ENCODE measurements at places on chromosomes 2 and 18. TPM values are rescaled to one million over a fixed set of nuclear protein-coding genes. Genes with fewer than 3 reads are reported as not detected.
A peak's percentile ranks its signal among the peaks of the same experiment; 100 is the strongest.

DNA sequence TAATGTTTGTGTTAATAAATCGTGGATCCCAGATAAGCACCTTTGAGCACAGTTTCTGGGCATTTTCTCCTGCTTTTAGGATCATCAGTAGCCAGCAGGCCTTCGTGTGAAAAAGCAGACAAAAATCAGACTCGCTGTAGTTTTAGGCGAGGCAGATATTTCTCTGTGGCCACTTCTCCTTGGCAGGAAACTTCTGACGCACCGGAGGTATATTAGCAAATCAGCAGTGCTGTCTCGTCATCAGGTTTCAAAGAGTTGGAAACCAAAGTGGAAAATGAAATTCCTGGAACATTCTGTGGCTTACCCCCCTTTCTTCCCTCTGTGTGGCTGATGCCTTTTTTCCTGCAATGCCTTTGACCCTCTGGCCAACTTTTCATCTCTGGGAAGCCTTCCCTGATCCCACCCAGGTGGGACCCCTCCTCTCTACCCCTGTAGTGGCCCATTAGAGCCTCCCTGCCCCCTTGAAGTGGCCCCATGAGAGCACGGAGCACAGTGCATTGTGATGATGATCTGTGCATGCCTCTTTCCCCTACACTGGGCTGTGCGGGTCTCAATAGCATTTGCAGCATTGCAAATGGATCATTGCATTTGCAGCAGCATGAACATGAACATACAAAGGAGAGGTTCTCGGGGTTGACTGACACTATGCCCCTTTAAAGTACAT, 93.3 kb downstream of the RNF144A start:
- no peak overlapping the region for H3K27ac ChIP-seq
- H3K36me3 ChIP-seq: peaks cover 8% of the 10 kb centered on the region
- H3K4me3 ChIP-seq: no peak overlapping the region
- peaks cover 33% of the 10 kb centered on the region for H3K4me1 ChIP-seq
- H3K27me3 ChIP-seq: no peaks in the 10 kb centered on the region

DNA sequence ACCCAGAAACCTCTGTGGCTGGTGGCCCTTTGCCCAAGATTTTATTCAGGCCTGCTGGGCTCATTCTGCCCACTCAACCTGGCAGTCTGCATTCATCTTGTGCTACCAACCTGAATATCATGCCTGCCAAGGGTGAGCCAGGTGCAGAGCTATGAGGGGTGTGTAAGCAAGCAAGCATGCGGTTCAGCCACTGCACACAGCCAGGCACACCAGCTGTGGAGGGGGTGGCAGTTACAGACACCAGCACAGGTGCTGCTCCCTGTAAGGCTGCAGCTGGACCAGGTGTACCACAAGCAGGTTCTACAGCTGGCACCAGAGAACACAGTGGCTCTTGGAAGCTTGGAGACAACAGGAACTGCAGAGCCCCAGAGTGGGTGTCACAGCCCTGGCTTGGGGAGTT, 633.2 kb downstream of the FBXO15 start:
- H3K27me3 ChIP-seq: no peaks in the 10 kb centered on the region
- H3K4me3 ChIP-seq: no peak overlapping the region
- H3K4me1 ChIP-seq: no peaks in the 10 kb centered on the region

DNA sequence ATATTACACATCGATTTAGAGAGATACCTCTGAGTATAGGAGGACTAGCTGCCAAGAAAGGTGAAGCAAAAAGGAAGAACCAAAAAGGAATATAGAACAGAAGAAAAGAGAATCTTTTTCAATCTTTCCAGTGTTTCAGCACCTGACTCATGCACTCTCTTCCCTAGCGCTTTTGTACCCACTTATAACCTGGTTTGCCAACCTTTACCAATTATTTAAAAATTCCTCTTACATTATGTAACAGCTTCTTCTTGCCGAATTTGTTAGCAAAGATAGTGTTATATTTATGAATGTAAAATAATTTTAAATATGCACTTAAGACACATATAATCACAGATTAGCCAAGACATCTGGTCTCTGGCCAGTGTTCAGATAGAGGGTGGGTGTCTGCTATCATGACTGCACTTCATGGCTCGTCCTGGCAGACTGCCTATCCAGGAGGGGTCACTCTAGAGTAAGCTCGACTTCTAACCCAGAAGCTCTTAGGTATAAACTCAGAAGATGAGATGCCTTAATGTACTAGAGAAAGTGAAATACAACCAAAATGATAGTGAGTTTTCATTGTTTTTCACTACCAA, 122.9 kb downstream of the ATAD2B start:
- DNase-seq: no peak
- H3K27ac ChIP-seq: no peak overlapping the region
- no peak overlapping the region for H3K4me3 ChIP-seq
- no peaks in the 10 kb centered on the region for H3K27me3 ChIP-seq
- peaks cover 4% of the 10 kb centered on the region for H3K36me3 ChIP-seq
- H3K4me1 ChIP-seq: peaks cover 3% of the 10 kb centered on the region

- peak overlapping the region; percentile 93 for H3K27ac ChIP-seq
- no peak for DNase-seq
- H3K4me3 ChIP-seq: peak overlapping the region; percentile 32
- H3K36me3 ChIP-seq: peaks cover 62% of the 10 kb centered on the region
- peaks cover 82% of the 10 kb centered on the region for H3K4me1 ChIP-seq
- no peaks in the 10 kb centered on the region for H3K27me3 ChIP-seq
Measured at GRCh38 chr18:58692422-58693185, 21.3 kb downstream of the MALT1 start.

The CIDEA gene
- not detected for total RNA-seq

The DLGAP1 gene
- not detected for total RNA-seq

Measured in activated naive CD8-positive, alpha-beta T cell treated with anti-CD3 and anti-CD28 coated beads for 36 hours (primary cell).